Vagina (tissue), 2 donors: ENCODE measurements at places on chromosomes 6 and 20. TPM values are rescaled to one million over a fixed set of nuclear protein-coding genes. Genes with fewer than 3 reads are reported as not detected.

GRCh38 chr6:121925024-121925423, 474.4 kb upstream of the HSF2 start:
- DNase-seq, result no peak
- no peak overlapping the region for H3K27ac ChIP-seq
- no peaks in the 10 kb centered on the region for H3K4me1 ChIP-seq
- H3K27me3 ChIP-seq, result no peaks in the 10 kb centered on the region
- H3K4me3 ChIP-seq, result no peak overlapping the region

Gene RPS6KA2
- total RNA-seq, result 65.1 TPM

Gene NMBR
- total RNA-seq, result not detected

Gene SLC17A9
- total RNA-seq, result 2.5 TPM
